ENCODE measurements at places on chromosomes 3 and 15.

DNA sequence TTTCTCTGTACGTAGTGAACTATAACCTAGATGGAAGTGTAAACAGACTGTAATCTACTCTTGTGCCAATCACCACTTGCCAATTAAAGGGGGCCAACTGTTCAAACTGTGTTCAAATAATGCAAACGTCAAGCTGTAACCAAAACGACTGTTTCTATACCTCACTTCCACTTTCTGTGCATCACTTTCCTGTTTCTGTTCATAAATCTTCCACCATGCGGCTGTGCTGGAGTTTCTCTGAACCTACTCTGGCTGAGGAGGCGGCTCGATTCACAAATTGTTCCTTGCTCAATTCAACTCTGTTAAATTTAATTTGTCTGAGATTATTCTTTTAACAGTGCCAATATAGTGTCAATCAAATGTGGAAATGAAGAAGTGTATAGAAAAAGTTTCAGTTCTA lies 206.7 kb upstream of the TBC1D5 start:
- DNase-seq, result no peak

DNA sequence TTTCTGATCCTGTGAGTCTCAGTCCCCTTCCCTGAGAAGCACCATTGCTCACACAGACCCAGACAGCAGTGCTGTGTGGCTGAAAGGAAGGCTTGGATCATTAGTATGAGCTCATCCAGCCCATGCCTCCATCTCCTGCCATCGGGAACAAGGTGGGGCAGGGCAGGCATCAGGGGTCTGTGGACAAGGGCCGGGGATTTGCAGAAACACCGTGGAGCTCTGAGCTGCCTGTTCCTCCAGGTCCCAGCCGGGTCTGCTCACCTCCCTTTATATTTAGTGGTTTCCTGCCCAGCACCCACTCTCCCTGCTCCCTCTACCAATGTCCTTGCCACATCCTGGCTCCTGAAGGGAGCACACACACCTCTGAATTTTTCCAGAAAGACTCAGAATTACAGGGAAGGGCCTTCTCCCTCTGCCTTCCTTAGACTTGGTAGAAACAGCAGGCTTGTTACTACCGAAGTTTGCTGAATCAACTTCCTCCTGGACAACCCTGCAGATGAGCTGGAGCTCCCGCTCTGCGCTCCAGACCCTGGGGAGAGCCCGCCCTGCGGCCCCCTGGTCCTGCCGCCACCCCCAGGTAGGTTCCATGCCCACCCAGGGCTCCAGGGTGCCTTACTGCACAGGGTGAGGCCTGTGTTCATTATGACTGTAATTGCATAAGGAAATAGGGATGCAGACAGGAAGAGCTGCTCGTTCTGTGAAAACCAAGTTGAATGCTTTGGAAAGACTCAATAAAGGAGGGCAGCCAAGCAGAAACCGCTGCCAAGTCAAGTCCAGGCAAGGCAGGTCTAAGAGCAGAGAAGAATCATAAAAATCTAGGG lies 128.1 kb downstream of the NSMCE3 start:
- DNase-seq, result no peak

DNA sequence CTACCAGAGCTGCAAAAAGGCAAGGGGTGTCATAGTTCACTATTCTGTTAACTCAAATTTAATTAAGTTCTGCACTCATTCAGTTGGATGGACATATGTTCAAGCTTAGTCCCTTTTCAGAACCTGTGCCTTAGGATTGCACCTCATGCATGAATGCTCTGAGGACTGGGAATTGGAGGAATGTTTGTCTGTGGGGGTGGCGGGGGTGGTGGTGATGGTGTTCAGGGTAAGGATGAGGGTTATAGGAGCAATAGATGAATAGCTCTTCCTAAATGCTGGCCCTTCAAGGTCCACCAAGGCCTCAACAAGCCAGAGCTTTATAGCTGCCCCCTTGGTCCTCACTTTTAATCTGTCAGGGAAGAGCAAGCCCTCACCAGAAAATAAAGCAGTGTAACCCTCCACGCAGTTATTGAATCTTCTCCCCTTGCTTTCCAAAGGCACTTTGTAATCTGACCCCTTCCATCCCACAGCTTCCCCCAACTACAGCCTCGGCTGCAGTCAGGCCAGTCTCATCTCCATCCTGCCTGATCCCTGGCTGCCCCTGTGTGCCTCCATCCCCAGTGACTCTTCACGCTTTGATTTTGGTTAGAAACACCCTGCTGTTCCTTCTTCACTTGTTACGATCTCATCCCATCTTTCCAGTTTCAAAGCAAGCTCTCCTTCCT lies 221.6 kb upstream of the LMCD1 start:
- no peak for DNase-seq

DNA sequence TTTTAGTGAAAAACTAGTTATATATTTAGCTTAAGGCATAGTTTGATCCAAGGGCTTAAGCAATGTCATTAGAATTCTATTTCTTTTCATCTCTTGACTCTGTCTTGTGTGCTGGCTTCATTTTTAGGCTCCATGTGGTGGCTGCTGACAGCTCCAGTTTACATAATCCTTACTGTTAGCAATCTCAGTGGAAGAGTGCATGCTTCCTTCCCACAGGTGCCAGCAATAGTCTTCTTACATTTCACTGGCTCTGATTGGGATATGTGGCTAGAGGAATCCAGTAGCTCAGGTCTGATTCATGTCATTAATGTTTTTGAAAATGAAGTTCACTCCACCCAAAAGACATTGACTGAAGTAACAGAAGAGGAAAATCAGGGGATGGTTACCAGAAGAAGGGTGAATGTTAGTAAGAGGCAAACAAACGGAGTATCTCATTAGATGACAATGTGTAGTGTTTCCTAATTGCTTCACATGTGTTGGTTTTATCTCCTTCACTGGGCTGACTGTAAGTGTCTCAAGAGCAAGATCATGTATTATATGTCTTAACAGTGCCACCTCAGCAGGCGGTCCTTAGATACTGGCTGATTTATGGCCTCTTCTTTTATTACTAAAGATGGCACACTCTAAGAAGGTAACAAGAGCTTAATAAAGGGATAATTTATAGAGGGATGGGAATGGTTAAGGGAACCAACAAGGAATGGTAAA lies 25.6 kb upstream of the TCF12 start:
- no peak for DNase-seq

DNA sequence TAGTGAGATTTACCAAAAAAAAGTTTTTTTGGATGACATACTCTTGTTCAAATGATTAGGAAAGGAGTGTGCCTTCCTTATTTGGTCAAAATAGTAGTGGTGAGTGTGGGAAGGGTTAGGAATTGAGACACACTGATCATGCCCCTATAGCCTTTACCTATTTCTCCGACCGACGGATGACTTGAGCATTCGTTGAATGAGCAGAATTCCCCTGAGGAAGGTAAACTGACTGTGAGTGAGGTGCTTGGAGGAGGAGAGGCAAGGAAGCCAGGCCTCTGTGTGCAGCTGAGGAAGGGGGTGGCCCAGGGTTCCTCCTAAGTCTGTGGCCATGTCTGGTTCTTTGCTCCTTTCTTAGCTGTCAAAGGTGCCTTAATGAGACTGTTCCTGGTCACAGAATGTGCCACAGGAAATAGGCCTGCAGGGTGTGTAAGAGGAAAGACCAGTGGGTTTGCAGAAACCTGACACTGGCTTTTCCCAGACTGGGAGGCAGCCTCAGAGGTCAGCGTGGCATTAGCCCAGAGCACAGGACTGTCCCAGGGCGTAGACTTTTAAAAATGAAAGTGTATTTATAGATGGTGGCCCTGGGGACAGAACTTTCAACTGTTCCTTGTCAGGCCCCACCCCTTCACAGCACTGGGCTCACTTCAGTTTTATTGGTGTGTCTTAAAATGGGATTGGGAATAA lies 307.7 kb upstream of the C2CD4B start:
- no peak for DNase-seq

- no peak for DNase-seq
Measured at GRCh38 chr3:127747066-127747465, 74.3 kb downstream of the ABTB1 start.

GRCh38 chr3:195017151-195017550 lies 253.8 kb downstream of the XXYLT1 start:
- DNase-seq, result no peak

DNA sequence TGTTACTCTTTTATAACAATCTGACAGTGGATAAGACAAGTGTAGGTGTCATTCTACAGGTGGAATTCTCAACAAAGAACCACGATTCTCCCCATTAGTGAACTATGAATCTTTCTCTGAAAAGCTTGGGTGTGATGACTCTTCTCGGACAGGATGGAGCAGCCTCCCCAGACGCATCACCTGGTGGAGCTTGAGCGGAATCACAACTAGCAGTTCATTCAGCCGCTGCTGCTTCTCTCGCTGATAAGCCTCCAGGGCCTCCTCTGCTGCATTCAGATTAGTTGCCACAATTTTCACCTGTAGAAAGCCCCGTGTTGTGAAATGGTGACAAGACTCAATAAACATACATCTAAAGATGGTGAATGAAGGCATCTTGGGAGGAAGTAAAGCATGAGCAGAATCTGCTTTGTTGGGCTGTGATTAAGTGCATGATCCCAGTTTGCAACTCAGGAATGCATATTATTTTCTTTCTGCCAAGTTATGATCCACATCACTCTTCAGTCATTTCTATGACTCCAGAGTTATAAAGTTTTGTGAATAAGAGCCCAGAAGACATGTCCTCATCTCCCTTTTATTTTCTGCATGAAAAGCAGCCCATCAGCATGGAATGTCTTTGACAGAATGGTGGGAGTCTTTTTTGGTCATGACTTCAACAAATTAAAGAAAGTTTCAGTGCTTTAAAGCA lies 93.6 kb downstream of the BOC start:
- no peak for DNase-seq

- no peak for DNase-seq
Measured at GRCh38 chr3:105429034-105429762, 62.5 kb downstream of the ALCAM start.

GRCh38 chr3:158735296-158736033 lies 3.2 kb upstream of the RARRES1 start:
- DNase-seq, result no peak

GRCh38 chr3:35659768-35660167 lies 20.4 kb downstream of the ARPP21 start:
- DNase-seq, result no peak

DNA sequence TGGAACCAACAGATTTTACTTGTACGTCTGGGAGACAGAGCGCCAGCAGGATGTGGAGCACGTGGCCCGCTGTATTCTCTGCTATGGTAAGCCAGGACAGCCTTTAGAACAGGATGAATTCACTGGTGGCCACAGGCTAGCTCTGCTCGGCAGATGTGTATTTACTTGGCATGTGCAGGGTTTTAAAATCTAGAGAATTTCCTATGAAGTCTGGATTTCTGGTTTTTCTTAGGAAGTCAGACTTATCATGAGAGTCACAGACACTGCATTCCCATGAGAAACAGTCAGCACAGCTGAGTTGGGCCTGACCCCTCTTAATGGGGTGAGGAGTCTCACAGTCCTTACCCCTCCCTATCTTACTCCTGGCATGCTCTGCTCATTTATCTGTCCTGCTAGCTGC lies 84.6 kb upstream of the COL6A5 start:
- DNase-seq, result no peak

- peak; percentile 32 for DNase-seq
Measured at GRCh38 chr3:99872923-99873254, 55.2 kb downstream of the CMSS1 start.

DNA sequence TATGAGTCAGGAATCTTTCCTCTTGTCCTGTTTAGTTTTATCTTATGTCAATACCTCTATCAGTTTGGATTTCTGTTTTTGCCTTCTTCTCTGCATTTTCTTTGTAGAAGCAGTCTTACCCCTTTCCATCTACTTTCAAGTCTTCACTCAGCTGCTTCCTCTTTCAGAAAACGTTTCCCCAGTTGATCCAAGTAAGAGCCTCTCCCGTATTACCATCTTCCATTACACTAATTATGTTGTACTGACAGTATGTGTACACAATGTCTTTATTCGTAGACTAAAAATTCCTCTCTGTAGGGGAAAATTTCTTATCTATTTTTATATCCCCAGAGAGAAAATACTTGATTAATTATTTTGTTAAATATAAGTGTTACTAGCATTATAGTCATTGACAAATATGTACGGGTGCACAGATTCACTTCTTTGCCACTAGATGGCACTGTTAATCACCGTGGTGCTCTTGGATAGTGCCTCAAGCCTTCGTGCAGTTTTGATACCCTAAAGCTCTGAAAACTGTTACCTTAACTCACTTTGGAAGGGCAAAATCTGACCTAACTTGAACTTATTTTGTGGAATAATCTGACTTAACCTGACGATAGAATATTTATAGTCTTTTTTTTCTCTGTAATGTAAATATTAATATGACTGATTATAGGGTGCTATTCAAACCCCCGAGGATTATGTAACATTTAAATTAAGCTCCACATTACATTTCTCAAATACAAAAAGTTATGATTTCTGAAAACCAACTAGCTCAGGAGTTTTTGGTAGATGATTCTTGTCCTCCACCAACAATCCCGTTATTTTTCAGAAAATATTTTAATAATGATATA lies 74.2 kb upstream of the POU1F1 start:
- DNase-seq, result no peak

All from activated T-helper 2 cell treated with anti-CD3 and anti-CD28 coated beads, Interferon-gamma antibody, Interleukin-2, Interleukin-4, amounts not matched to agents 10 μg/mL and 5 μg/mL and 100 μg/mL, durations not matched to agents 14 hours and 24 hours and 36 hours (primary cell).